ENCODE measurements at places on chromosomes 11 and 22.

DNA sequence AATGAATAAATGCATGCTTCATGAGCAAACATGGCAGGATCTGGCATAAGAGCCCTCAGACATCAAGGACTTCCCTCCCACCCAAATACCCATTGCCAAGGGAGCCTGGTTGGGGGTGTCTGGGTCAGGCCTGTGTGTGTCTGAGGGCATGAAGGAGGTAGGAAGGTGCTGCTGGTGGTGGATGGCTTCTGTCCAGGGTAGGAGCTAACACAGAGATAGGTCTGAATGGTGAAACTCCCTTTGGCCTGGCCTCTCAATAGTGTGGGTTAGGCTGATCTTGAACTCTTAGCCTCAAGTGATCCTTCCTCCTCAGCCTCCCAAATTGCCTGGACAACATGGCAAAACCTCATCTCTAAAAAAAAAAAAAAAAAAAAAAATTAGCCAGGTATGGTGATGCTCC, 2.8 kb downstream of the AMPD3 start:
- no peak for DNase-seq

DNA sequence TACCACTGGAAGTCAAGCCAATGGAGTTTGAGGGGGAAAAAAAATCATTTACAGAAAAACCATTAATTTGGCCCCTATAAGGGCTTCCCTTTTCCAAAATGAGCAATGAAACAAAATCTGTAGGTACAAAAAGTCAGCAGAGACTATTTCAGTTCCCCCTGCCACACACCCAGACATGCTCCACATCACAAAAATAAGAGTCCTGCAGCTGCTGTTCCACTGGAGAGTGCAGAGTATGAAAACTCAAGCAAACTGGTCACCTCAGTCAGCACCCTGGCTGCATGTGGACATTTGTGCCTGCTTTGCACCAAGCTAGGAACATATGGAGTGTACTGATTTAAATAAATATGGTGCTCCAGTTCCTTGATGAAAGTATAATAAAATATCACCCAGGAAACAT, 15.1 kb downstream of the POU2AF1 start:
- no peak for DNase-seq

DNA sequence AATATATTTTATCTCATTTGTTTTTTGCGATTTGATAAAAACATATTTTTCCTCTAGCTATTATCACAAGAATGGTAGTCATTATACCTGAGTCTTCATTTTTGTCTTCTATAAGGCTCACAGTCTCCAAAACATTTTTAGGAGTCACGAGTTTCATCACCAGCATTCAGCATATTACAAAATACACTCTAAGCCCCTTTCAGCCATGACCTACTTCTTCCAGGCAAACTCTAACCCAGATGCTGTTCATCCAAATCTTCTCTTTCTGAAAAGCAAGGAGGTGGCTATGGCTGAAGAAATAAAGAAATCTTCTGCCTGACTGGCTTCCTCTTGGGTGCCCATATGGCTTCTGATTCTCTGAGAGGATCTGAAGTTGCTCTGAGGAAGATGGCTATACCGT, 35.7 kb upstream of the USP47 start:
- DNase-seq = no peak

- DNase-seq = no peak
These were observed 95.1 kb downstream of the PARVA start for GRCh38 chr11:12472401-12473005.

DNA sequence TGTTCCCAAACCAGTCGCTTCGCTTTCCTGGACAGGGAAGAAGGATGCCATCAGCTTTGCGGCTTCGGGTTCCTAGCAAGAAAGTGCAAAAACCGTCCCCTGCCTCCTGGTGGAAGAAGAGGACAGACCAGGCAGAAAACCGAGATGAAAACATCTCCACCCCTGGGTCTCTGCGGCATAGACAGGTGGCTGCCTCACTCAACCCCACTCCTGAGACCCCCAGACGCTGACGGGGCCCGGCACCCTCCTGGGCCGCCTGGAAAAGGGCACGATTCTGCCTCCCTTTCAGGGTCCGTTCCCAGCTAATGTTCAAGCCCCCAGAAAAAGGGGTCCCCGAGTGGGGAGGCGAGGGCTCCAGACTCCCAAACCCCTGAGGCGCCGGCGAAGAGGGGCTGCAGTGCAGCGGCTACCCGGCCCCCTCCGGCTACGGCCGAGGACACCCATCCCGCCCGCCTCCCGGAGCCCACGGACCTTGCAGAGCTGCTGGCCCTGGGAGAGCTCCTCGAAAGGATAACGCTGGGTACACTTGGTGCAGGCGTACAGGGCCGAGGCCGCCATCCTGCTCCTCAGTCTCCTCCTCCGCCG, 569 bp downstream of the FAM76B start:
- DNase-seq = peak; percentile 57

DNA sequence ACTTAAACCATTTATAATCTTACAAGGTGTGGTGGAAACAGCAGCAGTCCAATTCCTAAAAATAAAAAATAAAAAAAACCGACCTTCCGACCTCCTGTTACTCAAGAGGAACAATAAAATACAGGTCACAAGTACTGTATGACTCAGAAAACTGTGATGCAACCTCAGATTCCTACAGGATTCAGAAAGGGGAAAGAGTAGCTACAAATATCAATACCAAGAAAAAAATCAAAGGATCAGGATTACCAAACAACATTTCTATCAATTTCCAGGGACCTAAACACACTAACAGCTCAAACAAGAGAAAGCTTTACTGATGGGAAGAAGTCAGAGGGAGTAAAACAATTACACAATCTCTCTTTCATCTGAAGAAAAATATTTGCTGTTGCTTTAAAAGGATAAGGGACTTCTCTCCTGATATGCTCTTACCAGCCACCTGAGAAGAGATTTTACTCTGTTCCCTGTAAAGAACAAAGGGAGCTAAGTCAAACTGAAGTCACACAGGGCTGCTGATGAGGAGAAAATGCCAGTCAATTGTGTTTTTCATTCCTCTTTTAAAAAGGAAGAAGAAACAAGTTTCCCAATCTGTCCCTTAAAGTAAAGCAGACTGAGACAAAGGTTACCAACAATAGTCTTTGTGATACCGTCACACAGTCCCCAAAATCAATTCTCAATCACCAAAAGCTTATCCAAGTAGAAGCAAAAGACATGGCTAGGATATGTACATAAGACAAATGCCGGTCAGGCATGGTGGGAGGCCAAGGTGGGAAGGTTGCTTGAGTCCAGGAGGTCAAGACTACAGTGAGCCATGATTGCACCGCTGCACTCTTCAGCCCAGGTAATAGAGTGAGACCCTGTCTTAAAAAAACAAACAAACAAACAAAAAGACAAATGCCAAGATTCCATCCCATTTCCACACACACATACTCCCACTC, 39.3 kb downstream of the AMBRA1 start:
- peak; percentile 37 for DNase-seq

GRCh38 chr11:128595221-128595620, 7.9 kb upstream of the ETS1 start:
- no peak for DNase-seq

GRCh38 chr11:15500643-15501042, 385.9 kb downstream of the INSC start:
- DNase-seq = no peak

- DNase-seq = no peak
These were observed at the start of gene OR10AG1 for GRCh38 chr11:55969845-55970244. TSS of gene OR10AG1 (minus strand) at chr11:55969945. CDS start at chr11:55969907, 38 bp downstream.

GRCh38 chr22:50144005-50144614, 26.4 kb upstream of the PANX2 start:
- DNase-seq = no peak

GRCh38 chr22:24060375-24060788, 49.3 kb downstream of the CABIN1 start:
- peak; percentile 34 for DNase-seq

- no peak for DNase-seq
These were observed 13.6 kb downstream of the NPTXR start for GRCh38 chr22:38830026-38830844.

DNA sequence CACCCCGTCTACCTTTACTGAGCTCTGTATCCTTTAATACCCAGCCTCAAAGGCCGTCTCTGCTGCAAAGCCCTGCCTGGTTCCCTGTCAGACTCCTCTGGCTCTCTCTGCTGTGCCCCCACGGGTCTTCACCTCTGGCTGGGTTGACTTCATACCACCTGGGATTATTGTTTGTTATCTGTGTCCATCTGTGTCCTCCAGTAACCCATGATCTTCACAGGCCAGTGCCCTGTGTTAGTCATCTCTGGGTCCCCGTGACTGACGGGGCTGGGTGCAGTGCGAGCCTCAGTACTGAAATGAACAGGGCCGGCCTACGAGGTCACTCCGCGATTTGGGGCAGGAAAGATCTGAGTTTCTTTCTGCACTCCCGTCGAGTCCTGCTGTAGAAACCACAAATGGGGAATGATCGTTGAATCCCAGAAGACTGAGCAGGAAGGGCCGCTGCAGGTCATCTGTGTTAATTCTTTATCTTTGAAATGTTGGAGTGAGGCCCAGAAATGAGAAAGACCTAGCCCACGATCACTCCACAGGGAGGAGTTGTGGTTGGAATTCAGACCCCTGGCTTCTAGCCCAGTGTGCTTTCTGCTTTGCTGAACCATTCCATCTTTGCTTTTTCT, 12.3 kb upstream of the TUB start:
- DNase-seq = peak; percentile 98

DNA sequence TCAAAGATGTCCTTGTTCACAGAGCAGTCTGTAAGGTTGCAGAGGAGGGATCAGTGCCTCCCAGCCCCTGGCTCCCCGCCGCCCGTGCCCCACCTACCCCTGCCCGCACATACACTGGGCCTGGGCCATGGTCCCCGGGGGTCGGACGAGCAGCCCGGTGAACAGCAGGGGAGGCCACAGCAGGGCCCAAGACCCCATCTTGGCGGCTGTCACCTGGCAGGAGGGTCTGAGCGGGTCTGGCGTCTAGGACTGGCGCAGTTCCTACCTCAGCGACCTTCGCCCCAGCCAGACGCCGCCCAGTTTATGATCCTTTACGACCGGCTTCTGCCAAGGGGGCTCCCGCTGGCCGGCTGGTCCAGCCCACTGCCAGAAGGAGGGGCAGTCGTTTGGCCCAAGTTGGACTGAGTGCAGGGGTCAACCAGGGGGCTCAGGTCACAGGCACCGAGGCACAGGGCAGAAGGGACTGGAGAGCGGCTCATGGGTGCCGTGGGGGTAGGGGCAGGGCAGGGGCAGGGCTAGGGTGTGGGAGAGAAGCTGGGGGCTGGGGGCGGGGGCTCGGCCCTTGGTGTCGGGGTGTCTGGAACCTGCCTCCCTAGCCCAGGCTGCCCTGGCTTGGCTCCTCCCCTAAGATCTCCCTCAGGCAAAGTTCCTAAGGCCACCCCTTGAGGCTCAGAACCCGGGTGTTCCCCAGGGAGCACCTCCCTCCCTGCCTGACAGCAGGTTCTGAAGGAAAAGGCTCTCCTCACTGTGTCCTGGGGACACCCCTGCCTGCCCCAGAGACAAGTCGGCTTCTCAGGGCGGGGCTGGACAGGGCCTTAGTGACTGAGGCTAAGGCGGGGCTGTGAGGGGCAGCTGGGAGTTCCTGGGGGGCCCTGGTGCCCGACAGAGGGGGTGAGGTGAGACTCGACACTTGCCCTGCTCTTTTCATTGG, at the start of gene CDHR5:
TSS of gene CDHR5 (minus strand) at position 251 of the 931 bp plus-strand sequence. CDS start at position 198, 53 bp downstream.
- DNase-seq = no peak

DNA sequence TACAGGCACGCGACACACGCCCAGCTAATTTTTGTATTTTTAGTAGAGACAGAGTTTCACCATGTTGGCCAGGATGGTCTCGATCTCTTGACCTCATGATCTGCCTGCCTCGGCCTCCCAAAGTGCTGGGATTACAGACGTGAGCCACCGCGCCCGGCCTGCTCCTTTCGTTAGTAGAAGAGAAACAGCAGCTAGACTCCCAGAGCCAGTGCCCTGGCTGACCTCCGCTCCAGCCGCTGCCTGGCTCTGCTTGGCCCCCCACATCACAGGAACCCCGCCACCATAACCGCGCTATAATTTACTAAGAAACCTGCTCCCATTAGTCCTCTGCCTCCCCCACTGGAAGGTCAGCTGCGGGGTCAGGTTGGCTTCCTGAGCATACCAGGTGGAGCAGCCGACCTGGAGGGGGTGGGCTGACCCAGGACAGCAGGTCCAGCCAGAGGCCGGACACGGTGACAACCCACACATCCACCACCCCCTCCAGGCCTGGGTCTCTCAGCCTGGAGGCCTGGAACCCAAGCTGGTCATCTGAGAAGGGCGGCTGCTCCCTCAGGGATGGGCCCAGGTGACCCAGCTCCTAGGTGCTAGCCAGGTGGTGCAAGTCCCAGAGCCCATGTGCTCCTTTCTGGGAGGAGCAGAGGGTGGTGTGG, 7.5 kb upstream of the POLDIP3 start:
- no peak for DNase-seq

GRCh38 chr11:46264030-46264429, 13.4 kb upstream of the CREB3L1 start:
- DNase-seq = no peak

- DNase-seq = no peak
These were observed 8.4 kb downstream of the MRPL48 start for GRCh38 chr11:73795925-73796632.

- DNase-seq = no peak
These were observed 15.8 kb downstream of the SCN4B start for GRCh38 chr11:118136801-118137200.

DNA sequence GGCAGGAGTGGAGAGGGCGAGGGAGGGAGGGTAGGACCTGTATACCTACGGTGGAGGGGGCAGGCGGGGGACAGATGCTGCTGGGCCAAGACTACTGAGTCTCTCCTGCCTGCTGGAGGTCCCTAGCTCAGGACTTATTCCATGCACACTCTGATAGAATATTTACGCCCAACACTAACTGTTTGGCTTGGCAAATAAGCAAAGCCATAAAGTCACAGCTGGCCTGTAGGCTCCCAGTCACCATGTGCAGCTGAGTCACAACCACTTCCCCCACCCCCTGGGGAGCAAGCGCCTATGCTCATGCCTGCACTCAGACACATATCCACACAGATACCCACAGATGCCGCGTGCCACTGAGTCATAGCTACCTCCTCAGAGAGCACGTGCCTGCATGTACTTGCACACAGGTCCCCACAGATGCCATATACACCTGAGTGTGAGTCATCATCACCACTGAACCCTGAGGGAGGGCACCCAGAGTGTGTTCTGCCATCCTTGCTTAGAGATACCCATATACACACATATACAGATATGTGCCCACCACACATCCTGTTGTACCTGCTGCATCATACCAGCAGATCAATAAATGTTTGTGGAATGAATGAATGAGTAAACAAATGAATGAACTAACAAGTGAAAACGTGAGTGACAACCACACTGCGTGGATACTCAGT, 95.8 kb downstream of the SWAP70 start:
- peak; percentile 78 for DNase-seq
